ENCODE measurements at places on chromosomes 1 and 21. TPM values are rescaled to one million over a fixed set of nuclear protein-coding genes. Genes with fewer than 3 reads are reported as not detected.

Gene LRRC38
- not detected for total RNA-seq

Gene GABPB2
- total RNA-seq: 9.3 TPM

DNA sequence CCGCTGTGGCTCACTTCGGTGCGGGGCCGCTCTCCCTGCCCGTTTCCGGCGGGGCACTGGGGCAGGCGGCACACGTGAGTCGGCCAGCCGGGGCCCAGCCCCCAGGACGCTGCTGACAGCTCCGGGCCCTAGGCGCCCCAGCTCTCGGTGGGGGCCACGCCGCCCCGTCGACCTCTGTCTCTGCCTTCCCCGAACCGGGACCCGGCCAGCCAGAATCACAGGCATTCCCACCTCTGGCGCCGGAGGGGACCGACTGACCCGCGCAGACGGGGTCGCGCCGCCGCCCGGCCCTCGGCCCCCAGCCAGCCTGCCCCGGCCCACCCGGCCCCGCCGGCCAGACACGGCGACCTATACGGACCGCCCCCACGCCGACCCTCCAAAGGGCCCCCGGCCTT, 755 bp downstream of the SCMH1 start:
- peak; percentile 64 for DNase-seq

GRCh38 chr1:229624521-229625070, 1.3 kb downstream of the TAF5L start:
- no peak for DNase-seq

- no peak for DNase-seq
Observed at GRCh38 chr1:181645171-181645570, 161.9 kb downstream of the CACNA1E start.

GRCh38 chr1:112504001-112504660, 4.6 kb upstream of the WNT2B start:
- DNase-seq: peak; percentile 82

GRCh38 chr1:228084797-228085196, 2.3 kb downstream of the ARF1 start:
- no peak for DNase-seq
